ENCODE measurements at places on chromosomes 3 and 15.

DNA sequence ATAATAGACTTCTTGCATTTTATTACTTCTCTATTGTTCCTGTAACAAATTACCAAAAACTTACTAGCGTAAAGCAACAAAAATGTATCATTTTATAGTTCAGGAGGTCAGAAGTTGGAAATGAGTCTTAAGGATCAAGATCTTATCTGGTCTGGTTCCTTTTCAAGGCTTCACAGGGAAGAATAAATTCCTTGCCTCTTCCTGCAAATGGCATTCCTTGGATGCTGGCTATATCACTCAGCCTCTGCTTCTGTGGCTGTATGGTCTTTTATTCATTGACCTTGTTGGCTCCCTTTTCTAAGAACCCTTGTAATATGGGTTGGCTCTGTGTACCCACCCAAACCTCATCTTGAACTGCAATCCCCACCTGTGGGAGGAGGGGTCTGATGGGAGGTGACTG is 478.4 kb upstream of the THBS1 start:
- DNase-seq, result no peak

GRCh38 chr3:56113231-56113630 is 355.0 kb downstream of the ERC2 start:
- peak; percentile 43 for DNase-seq

DNA sequence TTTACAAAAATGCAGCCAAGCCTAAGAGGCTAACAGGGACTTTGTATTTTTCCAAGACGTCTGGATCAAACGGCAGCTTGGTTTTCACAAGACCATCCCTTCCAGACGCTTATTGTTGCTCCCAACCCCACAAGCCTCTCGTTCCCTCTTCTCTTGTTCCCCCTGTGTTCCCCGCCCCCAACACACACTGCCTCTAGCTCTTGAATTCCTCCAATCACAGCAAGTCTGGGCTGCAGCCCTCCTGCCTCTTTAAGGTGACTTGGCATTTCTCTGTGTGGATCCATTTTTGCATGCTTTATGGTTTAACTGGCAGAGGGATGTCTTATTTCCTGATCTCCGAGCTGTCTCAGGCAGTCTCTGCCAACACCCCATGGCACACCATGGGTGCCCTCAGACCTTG is 182.2 kb downstream of the ABHD5 start:
- no peak for DNase-seq

GRCh38 chr3:105907777-105908176 is 39.0 kb upstream of the CBLB start:
- DNase-seq, result no peak

DNA sequence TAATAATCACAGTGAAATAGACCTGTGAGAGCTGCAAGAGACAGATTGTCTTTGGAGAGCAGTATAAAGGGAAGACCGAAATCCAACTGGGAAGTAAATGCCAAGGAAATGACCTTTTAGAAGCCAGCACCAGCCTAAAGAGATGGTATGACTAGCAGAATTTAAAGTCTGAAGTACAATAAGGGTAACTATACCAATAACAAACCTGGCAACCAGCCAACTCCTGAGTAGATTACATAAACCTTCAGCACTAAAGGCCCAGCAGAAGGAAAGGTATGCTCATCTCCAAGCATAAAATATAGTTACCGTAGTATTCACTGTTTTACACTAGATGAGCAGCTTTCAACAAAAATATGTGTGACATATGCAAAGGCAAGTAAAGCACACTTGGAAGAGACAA is 155.1 kb upstream of the SATB1 start:
- DNase-seq, result no peak

Measured in fibroblast of skin of left biceps (primary cell).